ENCODE measurements at places on chromosomes 4 and X.

- no peak for DNase-seq
Measured at GRCh38 chr4:166501941-166502382, 628.9 kb downstream of the TLL1 start.

- no peak for DNase-seq
Measured at GRCh38 chr4:80257851-80258250, 8.6 kb upstream of the FGF5 start.

DNA sequence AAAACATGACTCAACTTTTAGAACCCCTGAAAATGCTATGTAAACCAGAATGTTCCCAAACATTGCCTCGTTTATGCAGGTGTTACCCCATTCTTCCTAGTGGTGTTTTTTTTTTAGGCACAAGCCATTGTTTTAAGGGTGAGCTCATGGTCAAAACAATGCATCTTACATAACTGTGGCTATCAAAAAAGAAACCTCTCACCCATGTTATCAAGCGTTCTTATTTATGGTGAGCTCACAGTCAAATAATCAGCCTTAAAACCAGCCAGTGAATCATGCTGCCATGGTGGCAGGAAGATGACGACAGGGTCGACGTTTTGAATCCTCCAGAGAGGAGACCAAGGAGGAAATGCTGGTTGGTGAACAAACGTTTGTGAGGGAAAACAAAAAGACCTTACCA, 195.2 kb downstream of the KDR start:
- peak; percentile 1 for DNase-seq

DNA sequence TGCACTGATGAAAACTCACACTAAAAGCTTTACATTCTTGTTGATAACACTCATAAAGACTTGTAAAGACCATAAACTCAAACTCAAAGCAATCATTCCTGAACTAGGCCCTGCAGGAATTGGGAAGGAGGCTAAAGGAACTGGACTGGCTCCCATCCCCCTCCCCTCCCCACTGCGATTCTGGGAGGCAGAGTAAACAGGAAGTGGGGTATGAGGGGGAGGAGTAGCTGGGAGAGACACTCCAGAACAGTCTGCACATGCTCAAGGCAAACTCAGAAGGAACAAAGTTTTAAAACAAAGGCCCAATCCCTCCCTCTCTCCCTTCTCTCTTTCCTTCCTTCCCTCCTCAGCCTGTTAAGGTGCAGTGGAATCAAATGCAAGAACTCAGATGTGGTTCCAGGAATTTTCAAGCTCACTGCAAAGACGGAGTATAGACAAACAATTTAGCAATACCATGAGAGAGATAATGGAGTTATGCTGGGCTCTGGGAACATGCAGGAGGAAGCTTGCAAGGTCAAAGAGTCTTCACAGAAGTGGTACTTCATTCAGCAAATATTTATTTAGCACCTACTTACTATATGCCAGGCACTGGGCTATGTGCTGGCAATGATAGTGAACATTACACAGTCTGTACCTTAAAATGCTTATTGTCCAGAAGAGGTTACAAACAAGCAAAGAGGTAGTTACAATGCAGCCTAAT, 15.9 kb downstream of the MID1IP1 start:
- DNase-seq = no peak

- DNase-seq = no peak
Measured at GRCh38 chr4:138959097-138959815, 56.3 kb upstream of the NOCT start.

- no peak for DNase-seq
Measured at GRCh38 chr4:168994958-168995357, 15.1 kb downstream of the CBR4 start.

GRCh38 chr4:25523405-25523804, 132.2 kb upstream of the SLC34A2 start:
- no peak for DNase-seq

DNA sequence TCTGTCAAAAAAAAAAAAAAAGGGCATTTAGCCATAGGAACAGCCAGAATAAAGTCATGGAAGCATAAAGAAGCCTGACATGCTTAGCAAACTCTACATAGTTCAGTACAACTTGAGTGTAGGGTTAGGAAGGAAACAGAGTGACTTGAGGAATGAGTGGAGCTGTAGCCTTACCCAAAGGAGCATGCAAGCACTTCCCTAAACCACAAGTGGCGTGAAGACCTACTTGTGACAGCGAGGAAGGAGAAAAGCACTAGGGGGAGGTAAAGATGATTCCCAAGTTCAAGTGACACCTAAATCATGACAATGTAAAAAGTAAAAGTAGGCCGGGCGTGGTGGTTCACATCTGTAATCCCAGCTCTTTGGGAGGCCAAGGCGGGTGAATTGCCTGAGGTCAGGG, 21.8 kb upstream of the IQSEC2 start:
- DNase-seq = no peak

- peak; percentile 63 for DNase-seq
Measured at GRCh38 chr4:109979920-109980717, 67.4 kb downstream of the EGF start.

DNA sequence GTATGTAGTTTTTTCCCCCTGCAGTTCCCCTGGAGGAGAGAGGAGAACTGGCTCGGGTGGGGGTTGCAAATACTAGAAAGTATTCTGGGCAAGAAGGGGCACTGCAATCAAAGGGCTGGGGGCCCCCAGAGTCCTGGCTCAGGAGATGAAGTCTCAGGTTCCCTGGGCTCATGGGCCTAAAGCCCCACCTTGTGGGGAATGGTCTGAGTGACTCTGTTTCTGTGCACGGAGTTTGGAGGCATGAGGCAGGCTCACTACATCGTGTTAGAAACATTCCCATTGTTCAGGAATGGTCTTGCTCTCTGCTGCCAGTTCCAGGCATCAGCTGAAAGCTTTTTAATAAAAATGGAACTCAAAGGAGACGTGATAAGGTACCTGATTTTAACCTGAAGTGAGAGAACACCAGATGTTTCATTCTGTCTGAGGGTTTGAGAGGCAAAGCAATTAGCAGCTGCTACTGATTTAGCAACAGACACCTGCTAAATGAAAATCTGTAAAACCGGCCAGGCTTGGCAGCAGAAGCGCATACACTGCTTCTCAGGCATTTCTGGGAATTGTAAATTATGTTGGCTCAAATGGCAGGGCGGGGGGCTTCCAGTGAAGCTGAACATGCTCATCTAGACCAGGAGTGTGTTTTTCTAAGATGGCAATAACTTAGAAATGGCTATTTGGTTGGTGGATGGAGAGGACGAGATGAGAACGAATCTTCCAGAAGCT, 122.7 kb downstream of the TMEM164 start:
- DNase-seq = no peak

- no peak for DNase-seq
Measured at GRCh38 chr4:38154252-38154651, 194.1 kb downstream of the PTTG2 start.

GRCh38 chr4:22688236-22688635, 4.5 kb upstream of the GBA3 start:
- DNase-seq = no peak

DNA sequence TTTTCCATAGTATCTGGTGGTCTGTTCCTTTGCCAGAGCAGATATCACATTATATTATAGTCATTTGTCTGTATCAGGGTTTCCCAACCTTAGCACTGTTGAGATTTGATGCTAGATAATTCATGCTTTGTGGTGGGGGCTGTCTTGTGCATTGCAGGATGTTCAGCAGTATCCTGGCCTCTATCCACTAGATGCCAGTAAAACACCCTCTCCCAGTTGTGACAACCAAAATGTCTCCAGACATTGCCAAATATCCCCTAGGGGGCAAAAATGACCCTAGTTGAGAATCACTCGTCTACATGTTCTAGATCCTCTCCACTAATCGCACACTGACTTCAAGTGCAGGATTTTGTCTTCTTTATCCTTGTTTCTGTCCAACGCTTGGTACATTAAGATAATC, 160.8 kb downstream of the FANCB start:
- no peak for DNase-seq

DNA sequence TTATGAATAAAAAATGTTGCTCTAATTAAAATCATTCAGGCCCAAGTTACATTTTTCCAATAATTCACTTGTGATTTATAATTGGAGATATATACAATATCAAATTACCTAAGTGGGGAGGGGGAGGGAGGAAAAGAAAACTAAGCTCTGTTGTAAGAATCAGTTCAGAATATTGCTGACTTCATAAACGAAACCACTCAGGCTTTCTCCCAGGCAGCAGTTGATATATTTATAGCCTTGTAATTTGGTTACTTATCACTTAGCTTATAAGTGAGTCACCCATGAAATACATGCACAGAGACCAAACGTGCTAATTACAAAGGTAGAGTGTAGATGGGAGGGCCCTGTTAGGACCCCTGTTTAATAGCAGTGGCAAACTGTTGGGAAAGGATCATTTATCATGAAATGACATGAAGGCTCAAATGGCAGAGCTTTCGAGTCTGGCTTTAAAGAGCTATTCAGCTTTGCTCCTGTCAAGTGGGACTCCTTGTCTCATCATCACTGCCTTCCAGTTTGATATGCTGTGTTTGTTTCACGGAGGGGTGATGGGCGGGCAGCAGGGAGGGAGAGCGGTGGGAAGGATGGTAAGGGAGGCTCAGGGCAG, 105.6 kb upstream of the PGRMC2 start:
- DNase-seq = no peak

GRCh38 chr4:2861631-2862436, 18.2 kb downstream of the ADD1 start:
- no peak for DNase-seq

DNA sequence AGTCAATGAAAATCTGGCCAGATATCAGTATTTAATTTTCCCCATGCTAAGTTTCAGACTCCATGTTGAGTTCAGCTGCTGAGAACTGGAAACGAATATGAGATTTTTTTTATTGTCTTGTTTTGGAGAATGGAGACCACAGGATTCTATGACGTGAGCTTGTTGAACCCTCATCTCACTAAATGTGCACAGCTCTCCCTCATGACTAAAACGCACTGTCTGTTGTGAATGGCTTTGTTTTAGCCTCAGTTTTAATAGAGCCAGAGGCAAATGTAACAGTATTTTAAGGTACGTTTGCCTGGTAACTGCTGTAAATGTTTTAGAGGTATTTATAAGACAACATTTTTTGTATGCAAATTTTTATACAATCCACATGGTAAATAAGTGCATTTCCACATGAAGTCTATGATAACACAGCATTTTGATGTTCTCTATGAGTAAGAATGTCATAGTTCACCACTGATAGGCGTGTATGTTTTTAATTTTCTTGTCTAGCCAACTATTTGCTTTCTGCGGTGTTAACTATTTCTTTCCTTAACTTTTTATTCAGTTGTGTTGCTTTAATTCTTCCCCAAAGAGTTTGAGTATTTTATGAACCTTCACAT, 1159.3 kb upstream of the TENM3 start:
- DNase-seq = no peak

GRCh38 chrX:28022371-28022770, 41.1 kb upstream of the DCAF8L1 start:
- no peak for DNase-seq

DNA sequence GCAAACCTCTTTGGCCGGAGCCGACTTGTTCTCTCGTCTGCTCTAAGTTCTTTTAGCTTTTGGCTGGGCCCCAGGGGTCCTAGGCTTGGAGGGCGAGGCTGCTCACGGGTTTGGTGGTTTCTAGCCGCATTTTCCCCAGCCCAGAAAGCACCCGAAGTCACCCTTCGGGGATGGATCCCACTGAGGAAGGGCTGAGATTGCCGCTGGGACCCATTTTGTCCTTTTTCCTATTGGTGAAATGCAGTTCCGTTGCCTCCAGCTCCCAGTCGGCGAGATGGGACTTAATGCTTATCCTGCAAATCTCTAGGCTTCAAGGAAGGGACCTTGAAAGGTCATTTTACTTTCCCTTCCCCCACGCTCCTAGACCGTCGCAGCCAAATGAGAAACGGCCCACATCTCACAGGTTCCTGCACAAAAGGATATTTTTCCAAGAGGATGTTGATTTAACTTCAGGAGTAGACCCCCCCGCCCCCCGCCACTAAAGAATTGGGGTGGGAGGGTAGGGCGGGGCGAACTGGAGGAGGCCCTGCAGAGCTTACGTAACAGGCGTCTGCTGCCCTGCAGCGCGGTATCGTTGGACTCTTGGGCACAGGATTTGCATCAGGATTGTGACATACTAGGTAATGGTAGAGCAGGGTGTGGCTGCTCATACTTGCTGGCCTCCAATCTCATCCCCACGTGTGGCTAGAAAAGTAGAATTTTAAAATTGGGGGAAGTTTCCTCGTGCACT, 564 bp downstream of the PGK1 start:
- no peak for DNase-seq

- no peak for DNase-seq
Measured at GRCh38 chrX:72130762-72131250, 909 bp downstream of the RTL5 start.

DNA sequence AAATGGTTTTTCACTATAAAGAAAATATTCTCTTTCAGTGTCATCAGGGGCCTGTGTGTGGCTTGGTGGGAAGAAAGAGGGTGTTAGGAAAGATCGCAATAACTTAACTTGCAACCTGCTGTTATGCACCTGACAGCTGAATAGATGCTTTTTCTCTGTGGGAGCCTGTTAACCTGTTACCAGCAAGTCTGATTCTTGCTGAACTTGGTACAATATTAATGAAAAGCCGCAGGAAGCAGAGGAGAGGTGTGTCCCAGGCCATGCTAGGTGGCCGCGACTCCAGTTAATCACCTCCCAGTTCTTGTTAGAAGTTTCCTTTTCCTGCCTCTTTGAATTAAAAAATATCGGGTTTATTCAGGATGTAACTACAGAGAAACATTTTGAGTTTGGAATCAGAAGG, 494.8 kb upstream of the AGA start:
- DNase-seq = no peak

GRCh38 chrX:153639177-153640044, 7.6 kb upstream of the DUSP9 start:
- DNase-seq = no peak

- no peak for DNase-seq
Measured at GRCh38 chrX:118220509-118220908, 103.9 kb upstream of the KLHL13 start.

DNA sequence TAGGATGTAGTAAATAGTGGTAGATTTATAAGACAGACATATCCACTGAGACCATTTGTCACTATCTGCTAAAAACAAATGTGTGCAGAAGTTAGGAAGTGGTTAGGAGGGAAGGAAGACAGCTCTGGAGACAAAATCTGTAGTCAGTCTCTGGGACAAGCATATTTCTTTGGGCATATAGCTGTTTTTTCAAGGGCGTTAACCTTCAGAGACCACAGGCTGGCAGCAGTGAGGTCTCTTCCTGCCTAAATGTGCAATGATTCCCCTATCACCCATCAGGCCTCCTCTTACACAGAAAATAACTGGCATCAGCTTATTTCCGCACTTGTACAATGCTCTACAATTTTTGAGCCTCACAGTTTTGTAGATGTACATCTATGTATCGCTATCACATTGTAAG, 6.5 kb downstream of the TMEM150C start:
- DNase-seq = no peak

GRCh38 chr4:102343964-102344519, 1.2 kb downstream of the SLC39A8 start:
- DNase-seq = no peak

GRCh38 chrX:37905436-37906147, 58.2 kb upstream of the DYNLT3 start:
- no peak for DNase-seq

- no peak for DNase-seq
Measured at GRCh38 chr4:57053508-57053907, 56.7 kb downstream of the IGFBP7 start.
